Activated CD4-positive, alpha-beta T cell treated with anti-CD3 and anti-CD28 coated beads, Interleukin-2, amount 10 ng/mL, durations not matched to agents 7 days and 5 days (primary cell): ENCODE measurements at places on chromosomes 7 and 10. TPM values are rescaled to one million over a fixed set of nuclear protein-coding genes. Genes with fewer than 3 reads are reported as not detected.

GRCh38 chr10:110361800-110362456, 57.2 kb upstream of the SMNDC1 start:
- DNase-seq: no peak

GRCh38 chr10:77479586-77479985, 158.0 kb downstream of the KCNMA1 start:
- no peak for DNase-seq

Gene DRGX
- not detected for total RNA-seq

DNA sequence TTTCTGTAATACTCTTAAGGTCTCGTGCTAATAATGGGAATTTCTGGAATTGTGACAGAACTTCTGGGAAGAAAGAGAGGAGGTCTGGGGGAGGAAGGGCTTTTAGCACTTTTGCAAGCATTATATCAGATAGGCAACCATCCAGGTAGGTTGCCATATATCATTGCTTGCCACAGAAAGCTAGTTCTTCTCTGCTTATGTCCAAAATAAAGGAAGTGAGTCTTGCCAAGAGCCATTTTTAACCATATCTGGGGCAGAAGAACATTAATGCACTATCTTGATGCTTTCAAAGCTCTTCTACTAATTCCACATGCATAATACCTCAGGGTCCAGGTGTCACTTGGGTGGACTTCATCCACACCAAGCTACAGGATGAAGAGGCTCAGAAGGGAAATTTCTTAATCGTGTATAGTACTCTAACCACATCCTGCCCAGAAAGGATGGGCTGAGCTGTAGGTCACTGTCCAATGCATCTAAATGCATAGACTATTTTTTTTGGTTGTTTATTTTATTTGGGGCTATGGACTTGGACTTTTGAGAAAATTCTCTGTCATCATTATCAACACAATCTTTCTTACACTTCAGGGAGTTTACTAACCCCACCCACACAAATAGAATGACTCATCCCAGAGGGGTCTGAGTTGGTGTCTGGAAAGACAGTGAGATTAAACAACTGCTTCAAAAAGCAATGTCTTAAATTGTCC, 68.9 kb upstream of the ADO start:
- no peak for DNase-seq

DNA sequence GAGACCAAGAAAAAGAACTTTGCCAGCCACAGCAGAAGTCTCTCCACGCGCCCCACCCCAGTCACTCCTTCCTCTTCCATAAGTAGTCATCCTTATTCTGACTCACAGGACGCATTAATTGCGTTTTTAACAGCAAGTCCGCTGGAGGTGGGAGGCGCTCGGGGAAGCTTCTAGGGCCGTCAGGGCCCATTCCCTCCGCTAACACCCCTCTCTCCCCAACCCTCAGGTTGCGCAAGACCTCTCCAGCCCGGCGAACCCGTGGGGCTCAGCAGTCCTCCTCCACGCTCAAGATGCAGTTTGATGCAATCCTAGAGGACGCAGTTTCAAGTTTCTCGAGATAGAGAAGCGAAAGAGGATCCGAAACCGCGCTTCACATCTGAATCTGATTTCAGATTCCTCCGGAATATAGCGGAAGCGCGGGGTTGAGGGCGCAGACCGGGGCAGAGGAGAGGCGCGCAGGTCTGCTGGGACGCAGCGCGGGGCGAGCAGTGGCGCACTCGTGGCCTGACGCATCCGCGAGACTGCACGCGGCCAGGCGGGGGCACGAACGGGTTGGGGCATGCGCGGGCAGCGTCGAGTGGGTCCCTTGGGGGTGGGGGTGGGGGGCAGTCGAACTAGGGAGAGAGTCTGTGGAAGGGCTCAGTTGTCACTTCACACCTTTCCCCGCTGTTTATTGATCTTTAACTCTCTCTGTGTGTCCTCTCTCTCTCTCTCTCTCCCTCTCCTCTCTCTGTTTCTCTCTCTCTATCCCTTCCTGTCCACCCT, 37.8 kb upstream of the PSAP start:
- DNase-seq: peak; percentile 69

GRCh38 chr7:120394595-120394994, 121.6 kb downstream of the KCND2 start:
- DNase-seq: no peak

- no peak for DNase-seq
Observed at GRCh38 chr7:157805713-157806112, 468.9 kb downstream of the DNAJB6 start.

Gene SPOCK2
- total RNA-seq: 423 TPM
